IMR-90 (cell line): ENCODE measurements at places on chromosomes 4 and X. TPM values are rescaled to one million over a fixed set of nuclear protein-coding genes. Genes with fewer than 3 reads are reported as not detected.

Gene CXCL9
- not detected in 2 replicates for total RNA-seq

Gene ETDB
- not detected in 2 replicates for total RNA-seq

Gene SHROOM4
- 2.2 TPM in 2 replicates for total RNA-seq

Gene UGT2B11
- total RNA-seq, result not detected in 2 replicates

Gene DBET
- total RNA-seq, result not detected in 2 replicates

Gene PGM2
- 26.2 and 32.2 TPM in 2 replicates for total RNA-seq

Gene ZFP42
- total RNA-seq, result not detected in 2 replicates

Gene CENPVL3
- not detected in 2 replicates for total RNA-seq

Gene WDFY3
- total RNA-seq, result 58.1 and 59.7 TPM in 2 replicates

Gene ACE2
- not detected in 2 replicates for total RNA-seq

Gene TBC1D25
- total RNA-seq, result 8.3 and 11.3 TPM in 2 replicates

Gene FAM47A
- not detected in 2 replicates for total RNA-seq

Gene OPHN1
- total RNA-seq, result 12.5 and 13.1 TPM in 2 replicates

Gene ITGB1BP2
- 1.7 and 3.0 TPM in 2 replicates for total RNA-seq

Gene RS1
- total RNA-seq, result not detected in 2 replicates

Gene ADH1B
- total RNA-seq, result under 0.01 and 0.36 TPM in 2 replicates

Gene AKAP17A
- total RNA-seq, result 9.0 and 10.6 TPM in 2 replicates

Gene S100P
- not detected in 2 replicates for total RNA-seq

Gene INTU
- 10.8 and 12.5 TPM in 2 replicates for total RNA-seq

Gene CLGN
- total RNA-seq, result 0.36 and 1.4 TPM in 2 replicates

Gene MBNL3
- total RNA-seq, result 1.1 TPM in 2 replicates

Gene PCDH18
- total RNA-seq, result 108 and 119 TPM in 2 replicates

Gene TKTL2
- total RNA-seq, result not detected in 2 replicates

Gene PABPC5
- total RNA-seq, result 0.90 and 1.7 TPM in 2 replicates

Gene USP17L19
- total RNA-seq, result not detected in 2 replicates

Gene TRPC5OS
- total RNA-seq, result not detected in 2 replicates

Gene SH3RF1
- total RNA-seq, result 29.8 and 30.0 TPM in 2 replicates

Gene DCHS2
- total RNA-seq, result not detected in 2 replicates

Gene BCOR
- 7.5 and 8.9 TPM in 2 replicates for total RNA-seq

Gene LARP7
- total RNA-seq, result 5.9 and 16.7 TPM in 2 replicates

Gene SMIM10
- 2.3 and 3.6 TPM in 2 replicates for total RNA-seq

Gene SHROOM3
- total RNA-seq, result 18.1 and 19.5 TPM in 2 replicates

Gene ASMT
- total RNA-seq, result not detected in 2 replicates

Gene RFC1
- 49.3 and 57.8 TPM in 2 replicates for total RNA-seq

Gene TFE3
- 23.9 and 24.4 TPM in 2 replicates for total RNA-seq

Gene ENOX2
- total RNA-seq, result 11.1 and 11.8 TPM in 2 replicates

Gene SLC25A6
- 166 and 264 TPM in 2 replicates for total RNA-seq

Gene SLC49A3
- total RNA-seq, result under 0.01 TPM in 2 replicates

Gene ARHGAP36
- total RNA-seq, result not detected in 2 replicates

Gene IL21
- not detected in 2 replicates for total RNA-seq
